NCI-H82 (cell line): ENCODE measurements at places on chromosomes 1 and 21.

DNA sequence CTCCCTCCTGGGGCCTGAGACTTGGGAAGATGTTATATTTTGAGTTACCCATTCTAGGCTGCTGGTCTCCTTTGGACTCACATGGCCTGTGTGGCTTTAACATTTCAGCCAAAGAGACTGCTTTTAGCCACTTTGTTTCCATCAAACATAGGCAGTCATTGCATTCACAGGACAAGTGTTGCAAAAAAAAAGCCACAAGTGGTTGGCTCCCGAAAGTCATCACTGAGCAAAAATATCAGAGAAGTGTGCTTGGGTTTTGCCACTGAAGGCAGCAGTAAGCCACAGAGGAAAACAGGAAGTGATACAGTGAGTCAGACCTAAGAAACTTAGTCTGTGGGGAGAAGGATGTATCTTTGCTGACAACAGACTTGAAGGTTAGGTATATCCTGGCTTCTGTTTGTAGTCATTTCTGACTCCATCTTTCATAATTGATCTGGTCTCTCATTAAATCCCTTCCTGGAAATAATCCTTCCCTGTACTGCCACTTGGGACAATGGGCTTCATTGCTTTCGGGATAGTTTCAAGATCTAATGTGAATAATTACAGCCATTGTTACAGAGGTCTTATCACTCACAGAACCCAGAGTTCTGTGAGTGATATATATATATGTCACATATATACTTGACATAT lies 80.9 kb downstream of the COLGALT2 start:
- no peak for DNase-seq

GRCh38 chr21:43726686-43727518 lies 8.0 kb downstream of the PDXK start:
- no peak for DNase-seq

DNA sequence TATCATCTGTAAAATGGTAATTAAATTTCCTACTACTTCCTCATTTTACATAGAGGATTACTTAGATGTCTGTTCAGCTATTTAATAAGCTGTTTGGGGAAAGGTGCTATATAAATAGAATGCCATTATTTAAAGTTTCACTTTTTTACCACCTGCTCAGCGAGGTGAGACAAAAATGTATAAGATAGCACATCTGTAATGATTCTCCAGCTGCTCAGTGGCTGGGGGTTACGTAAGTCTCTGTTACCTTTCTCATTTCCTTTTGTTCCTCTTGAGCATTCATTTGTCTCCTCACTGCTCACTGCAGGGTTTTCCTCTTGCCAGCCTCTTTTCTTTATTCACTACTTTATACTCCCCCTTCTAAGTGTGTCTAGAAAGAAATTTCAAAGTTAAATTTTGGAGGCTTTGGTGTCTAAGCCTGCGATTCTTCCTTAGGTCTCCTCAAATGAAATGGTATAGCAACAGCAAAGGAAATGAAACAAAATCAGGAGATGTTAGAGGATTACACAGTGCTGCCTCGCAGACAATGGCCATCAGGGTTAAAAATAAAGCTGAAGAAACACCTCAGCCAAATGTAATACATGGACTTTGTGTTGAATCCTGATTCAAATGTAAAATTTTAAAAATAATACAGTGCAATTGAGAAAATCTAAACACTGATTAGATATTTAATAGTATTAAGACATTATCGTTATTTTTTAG lies 6.8 kb downstream of the RGS8 start:
- DNase-seq: no peak

DNA sequence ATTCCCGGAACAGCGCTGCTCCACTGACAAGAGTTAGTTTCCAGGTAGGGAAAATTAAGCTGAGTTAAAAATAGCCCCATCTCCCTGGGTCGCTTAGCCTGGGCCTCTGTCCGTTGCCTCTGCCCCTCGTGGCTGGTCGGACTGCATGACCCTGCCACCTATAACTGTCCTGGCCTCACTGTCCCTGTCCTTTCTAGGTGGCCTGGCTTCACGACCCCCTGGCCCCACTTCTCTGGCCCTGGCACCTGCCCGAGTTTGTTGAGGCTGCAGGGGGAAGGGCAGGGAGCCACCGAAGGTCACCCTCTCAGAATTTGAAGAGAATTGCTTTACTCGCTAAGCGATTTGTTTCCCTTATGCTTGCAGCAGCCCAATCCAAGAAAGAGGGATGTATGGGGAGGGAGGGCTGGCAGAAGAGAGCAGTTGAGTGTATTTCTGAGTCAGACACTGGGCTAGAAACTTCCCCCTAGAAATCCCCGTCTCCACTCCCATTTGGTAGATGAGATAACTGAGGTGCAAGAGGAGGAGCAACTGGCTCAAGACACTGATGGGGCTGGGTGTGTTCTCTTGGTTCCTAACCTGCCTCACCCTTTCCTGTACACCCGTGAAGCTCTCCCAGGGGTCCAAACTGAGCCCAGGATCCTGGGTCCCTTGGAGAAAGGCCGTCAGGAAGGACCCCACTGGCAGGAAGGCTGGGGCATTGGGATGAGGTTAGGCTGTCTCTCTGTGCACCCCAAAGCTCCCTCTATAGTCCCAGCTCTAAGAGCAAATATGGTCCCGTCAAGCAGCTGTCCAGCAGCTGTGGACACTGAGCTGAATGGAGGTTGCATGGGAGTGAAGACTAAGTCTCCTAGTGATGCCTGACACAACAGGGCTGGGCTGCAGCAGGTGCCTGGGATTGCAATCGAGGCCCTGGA lies 2.9 kb upstream of the EDN2 start:
- no peak for DNase-seq

- no peak for DNase-seq
Observed at GRCh38 chr1:215557992-215558626, 9.0 kb upstream of the KCTD3 start.

DNA sequence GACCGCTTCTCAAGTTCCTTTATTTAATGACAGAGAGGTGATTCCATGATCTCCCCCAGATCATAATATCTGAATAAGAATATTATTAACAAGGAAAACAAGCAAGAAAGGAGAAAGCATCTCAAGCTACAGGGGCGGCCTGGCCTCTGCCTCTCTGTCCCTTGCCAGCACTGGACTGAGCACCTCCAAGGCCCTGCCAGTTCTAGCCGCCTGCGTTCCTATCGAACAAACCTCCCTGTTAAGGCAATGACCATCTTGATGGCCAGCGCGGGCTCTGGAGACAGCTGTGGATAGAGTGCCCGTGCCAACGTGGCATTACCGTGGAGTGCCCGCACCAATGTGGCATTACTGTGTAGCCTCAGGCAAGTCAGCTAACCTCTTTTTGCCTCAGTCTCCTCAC lies 84.8 kb downstream of the NPHP4 start:
- no peak for DNase-seq

DNA sequence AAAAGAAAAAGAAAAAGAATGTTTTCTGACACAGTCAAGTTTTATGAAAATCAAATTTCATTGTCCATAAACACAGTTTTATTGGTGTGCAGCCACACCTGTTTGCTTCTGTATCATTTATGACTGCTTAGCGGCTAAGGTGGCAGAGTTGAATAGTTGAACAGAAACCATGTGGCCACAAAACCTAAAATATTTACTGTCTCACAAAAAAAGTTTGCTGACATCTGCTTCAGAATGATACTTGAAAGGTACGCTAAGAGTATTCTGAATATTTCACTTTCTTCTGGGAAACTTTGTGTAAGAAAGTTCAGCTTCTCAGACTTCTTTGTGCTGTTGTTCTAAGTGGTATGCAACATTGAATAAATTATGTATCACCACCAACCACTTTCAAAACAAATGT lies 6.2 kb downstream of the KCNK1 start:
- no peak for DNase-seq

DNA sequence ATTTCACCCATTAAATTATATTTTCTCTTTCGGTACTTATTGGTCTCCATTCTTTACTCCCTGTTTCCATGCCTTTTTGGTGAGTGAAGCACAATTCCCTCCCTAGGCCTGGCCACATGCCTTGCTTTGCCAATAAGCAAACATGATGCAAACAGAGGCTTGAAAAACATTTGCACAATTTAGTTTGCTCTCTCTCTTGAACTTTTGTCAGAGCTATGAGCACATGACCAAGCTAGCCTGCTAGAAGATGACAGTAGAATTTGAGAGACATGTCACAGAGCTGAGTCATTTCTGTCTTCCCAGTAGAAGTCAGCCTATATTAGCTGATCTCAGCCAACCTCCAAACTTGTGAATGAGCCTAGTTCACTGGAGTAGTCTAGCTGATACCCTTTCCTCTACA lies 24.6 kb downstream of the ANGPTL3 start:
- no peak for DNase-seq

DNA sequence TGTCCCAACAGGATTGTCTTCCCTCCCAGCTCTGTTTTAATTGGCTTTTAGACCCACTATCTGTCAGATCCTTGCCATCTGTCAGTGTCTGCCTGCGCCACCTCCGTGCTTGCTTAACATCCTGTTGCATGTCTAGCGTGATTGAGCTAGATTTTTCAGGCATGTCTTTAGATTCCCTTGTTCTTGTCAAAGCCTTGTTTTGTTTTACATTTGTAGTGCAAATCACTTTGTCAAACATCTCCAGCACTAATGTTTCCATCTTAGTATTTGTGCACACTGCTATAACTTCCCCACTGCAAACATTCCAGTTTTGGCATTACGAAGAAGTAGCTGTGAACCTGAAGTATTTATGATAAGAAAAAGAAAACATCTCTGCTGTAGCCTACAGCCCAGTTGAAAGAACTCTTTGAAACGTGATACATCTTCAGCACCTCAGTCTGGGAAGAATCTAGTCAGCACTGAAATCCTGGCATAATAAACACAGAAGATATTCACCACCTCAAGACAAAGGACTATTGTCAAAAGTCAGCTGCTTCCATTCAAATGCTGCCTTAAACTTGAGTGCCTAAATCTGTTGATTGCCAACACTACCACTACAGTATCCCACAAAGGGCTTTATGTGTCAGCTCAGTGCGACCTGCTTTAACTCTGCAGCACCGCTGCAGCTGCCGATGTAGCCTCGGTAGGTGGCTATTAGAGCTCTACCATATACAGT lies 105.0 kb downstream of the FNBP1L start:
- DNase-seq: peak; percentile 98

- DNase-seq: peak; percentile 83
Observed at GRCh38 chr1:171222936-171223335, 25.4 kb upstream of the FMO1 start.

- DNase-seq: no peak
Observed at GRCh38 chr1:30731109-30731805, 7.9 kb upstream of the MATN1 start.

DNA sequence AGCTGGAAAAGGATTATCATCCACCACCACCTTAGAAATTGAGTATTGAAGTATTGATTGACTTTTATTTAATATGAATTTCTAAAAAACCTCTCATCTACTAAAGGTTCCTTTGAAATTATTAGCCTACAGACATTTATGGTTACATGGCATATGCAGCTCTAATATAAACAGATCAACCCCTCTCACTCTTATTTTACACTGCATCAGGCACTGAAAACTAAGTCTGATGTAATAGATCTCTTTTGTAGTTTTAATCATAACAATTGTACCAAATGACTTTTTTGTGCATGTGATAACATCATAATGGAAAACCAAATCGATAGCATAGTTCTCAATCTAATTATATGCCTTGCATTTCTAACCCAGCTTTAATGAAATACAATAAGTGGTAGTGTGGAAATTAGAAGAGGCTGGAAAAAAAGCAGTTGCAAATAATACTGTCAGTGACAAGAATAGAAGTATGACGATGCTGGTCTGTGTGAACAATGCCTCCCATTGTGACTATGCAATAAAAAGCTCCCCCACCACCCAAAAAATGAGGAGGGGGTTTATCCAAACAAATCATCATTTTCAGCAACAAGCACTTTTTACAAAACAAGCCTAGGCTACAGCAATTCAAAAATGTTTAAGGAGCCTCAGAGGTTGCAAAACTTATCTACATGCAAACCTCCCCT lies 426.5 kb upstream of the NFIA start:
- no peak for DNase-seq

DNA sequence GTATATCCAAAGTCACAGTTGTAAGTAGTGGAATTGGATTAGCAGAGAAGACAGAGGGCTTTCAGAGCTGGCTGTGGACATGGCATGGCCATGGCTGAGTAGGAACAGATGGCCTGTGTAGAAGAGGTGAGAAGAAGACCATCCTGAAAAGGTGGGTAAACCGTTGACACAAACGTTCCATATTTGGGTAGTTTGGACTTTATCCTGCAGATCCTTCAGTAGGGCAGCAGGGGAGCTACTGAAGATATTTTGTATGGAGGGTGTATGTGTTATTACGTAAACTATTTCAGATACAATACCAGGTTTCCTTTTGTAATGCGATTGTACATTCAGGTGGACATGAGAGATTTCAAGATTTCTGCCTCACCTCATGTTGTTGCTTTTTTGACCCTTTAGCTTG lies 1.6 kb downstream of the UTP11 start:
- peak; percentile 98 for DNase-seq

- DNase-seq: peak; percentile 15
Observed at GRCh38 chr1:192535916-192536664, 39.5 kb upstream of the RGS1 start.

GRCh38 chr1:87220993-87221392 lies 107.7 kb upstream of the LMO4 start:
- no peak for DNase-seq
